ENCODE measurements at places on chromosomes 4 and X.
A peak's percentile ranks its signal among the peaks of the same experiment; 100 is the strongest.

DNA sequence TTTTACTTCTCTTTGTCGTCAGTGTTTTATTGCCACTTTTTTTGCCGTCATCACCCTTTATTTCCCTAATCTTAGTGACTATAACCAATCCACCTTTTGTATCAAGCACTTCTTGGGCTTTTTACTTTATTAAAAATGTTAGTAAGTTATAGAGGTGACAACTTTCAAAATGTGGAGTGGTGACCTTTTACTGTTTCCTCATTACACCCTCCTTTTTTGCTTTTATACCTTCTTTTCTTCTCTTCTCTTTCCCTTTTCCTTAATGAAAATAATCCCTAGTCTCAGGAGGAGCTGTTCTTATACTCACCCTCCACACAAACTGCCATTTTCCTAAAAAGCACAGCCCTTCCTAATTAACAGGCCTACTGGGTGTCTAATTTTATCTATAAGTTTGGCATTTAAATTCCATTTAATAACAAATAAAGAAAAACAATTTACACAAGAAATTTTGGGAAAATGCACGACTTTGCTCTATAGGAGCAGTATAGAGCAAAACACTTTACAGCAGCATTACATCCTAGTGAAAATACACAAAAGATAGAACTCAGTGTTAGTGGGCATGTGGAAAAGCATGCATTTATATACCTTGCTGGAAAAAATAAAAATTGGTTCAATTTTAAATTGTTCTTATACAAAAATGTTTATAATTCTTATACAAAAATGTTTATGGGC lies 27.3 kb downstream of the BBS12 start:
- DNase-seq, result no peak

DNA sequence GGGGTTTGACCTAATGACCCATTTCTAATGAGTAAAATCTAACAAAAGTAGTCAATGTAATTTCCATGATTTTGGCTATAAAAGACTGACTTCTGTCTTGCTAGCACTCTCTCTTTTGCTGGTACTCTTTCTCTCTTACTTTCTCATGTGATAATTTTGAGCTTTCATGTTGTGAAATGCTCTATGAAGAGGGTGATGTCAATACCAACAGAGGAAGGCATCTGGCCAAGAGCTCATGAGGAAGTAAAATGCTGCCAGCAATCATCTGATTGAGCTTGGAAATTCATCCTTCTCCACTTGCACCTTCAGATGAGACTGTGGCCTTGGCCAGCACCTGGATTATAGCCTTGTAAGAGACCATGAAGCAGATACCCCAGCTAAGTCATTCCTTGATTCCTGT lies 347.7 kb downstream of the HS3ST1 start:
- no peak for DNase-seq

GRCh38 chr4:6405397-6405706 lies 67.1 kb downstream of the PPP2R2C start:
- DNase-seq, result no peak

GRCh38 chrX:99469439-99469838 lies 940.6 kb downstream of the PCDH19 start:
- no peak for DNase-seq

GRCh38 chrX:80799584-80799983 lies 10.1 kb downstream of the BRWD3 start:
- no peak for DNase-seq

- DNase-seq, result no peak
Measured at GRCh38 chr4:16225167-16225862, 956 bp downstream of the TAPT1 start.

DNA sequence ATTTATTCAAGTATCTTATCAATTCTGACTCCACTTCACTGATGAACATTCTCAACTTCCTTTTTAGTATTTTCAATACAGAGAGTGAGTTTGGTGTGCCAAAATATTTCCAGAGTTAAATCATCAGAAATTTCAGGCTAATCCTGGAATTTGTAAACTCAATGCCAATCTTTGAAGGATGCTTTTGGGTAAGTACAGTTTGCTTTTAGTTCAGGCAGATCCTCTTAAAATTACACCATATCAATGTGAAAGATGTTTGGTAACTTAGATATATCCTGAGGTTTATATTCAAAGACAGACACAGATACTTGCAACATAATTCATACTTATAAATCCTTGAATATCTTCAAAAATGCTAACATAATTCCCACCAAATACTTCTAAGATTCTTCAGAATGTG lies 76.0 kb upstream of the FAM47B start:
- no peak for DNase-seq

DNA sequence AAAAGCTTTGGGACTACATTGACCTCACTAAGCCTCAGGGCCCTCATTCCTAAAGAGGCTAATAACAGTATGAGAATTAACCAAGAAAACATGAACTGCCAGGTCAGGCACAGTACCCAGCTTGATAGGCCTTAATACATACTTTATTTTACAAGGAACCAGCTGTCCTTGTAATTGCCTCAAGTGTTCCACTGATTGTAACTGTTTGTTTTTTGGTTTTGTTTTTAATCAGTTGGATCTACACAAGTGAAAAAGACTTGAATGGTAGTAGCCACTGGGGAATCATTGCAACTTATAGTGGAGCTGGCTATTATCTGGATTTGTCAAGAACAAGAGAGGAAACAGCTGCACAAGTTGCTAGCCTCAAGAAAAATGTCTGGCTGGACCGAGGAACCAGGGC lies 35.6 kb downstream of the PKD2 start:
- DNase-seq, result no peak

DNA sequence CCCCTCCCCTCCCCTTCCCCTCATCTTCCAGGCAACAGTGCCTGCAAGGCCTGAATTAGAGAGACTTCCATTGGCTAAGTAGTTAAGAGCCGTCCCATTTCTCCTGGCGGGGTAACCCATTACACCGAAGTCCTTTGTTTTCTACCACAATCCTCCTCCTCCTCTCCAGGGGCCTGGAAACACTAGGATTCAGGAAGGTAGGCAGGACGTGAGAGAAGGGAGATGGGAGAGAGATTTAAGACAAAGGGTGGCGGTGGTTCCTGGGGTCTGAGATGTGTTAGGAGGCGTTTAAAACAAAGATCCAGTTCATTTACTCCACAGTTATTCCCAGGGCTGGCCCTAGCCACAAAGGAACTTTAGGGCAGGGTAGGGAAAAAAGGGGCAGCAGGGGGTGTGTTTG lies 28.0 kb downstream of the NYX start:
- DNase-seq, result no peak

- no peak for DNase-seq
Measured at GRCh38 chrX:105869701-105870100, 47.4 kb downstream of the NRK start.

DNA sequence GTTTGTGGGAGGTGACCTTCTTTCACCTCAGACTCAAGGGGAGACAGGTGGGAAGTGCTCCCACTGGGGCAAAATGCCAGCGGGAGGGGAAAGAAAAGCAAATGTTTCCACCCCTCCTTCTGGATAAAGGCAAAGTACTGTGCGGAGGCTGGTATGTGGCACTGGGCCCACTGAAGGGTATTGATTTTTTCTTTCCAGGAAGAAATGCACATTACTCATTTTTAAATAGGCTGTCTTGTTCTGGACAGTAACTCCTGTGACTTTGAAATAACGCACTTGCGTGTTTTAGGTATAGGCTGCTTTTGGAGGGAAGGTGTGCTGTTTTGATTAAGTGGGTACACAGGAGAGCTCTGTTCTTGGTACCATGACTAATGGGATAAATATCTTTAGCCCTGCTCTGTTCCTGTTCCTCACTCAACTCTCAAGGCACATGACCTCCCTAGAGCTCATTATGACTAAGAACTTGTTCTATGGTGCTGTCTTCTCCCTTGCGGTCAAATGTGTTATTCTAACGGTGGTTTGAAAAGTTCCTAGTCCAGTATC lies 40.7 kb upstream of the MBTPS2 start:
- no peak for DNase-seq

- DNase-seq, result no peak
Measured at GRCh38 chrX:5971300-5971699, 257.4 kb downstream of the NLGN4X start.

GRCh38 chrX:21678048-21678612 lies 20.0 kb upstream of the KLHL34 start:
- DNase-seq, result no peak

- peak; percentile 55 for DNase-seq
Measured at GRCh38 chr4:3044870-3045819, 29.2 kb downstream of the HTT-AS start.

- DNase-seq, result no peak
Measured at GRCh38 chr4:121728066-121728465, 31.3 kb upstream of the ANXA5 start.

DNA sequence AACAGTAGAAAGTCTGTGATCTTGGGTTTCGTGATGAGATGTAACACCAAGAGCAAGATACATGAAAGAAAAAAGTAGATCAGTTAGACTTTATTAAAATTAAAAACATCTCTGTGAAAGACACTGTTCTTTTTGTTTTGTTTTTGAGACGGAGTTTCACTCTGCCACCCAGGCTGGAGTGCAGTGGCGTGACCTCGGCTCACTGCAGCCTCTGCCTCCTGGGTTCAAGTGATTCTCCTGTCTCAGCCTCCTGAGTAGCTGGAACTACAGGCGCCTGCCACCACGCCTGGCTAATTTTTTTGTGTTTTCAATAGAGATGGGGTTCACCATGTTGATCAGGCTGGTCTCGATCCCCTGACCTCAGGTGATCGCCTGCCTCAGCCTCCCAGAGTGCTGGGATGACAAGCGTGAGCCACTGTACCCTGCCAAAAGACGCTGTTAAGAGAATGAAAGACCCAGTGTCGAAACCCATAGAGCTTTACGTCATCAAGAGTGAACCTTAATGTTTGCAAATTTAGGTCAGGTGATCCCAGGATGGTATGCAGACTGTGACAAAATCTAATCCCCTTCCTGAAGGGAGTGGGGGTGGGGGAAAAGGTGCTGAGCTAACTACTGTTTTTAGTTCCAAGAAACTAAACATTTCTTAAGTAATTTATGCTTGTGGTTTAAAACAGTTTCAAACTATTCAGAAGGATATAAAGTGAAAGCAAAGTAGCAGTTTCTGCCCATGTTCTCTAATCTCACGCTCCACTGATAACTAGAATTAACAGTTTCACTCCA lies 8.0 kb downstream of the OFD1 start:
- DNase-seq, result no peak

Measured in stimulated activated CD8-positive, alpha-beta memory T cell treated with anti-CD3 and anti-CD28 coated beads, Interleukin-12 subunit alpha, Interleukin-12 subunit beta, amount 100 ng/mL, for 4 hours (primary cell).